Non-pigmented ciliary epithelial cell (primary cell): ENCODE measurements at places on chromosomes 3 and 15.
A peak's percentile ranks its signal among the peaks of the same experiment; 100 is the strongest.

DNA sequence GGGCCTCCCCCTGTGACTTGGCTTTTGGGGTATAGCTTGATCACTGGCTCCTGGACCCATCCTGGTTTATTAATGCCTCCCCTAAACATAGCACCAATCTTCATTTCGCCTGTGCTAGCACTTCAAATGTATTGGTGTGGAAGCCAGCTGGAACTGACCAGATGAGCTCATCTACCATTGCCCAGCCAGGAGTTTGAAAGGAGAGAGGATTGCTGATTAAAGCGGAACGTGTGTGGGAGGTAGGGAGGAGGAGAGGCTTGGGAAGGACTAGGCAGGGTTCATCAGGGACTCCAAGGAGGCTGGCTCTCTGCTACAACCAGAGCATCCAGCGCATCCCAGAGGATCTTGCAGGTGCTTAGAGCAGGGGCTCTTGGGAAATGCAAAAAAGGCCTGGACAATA is 34.4 kb upstream of the TLE3 start:
- DNase-seq: peak; percentile 48

- peak; percentile 87 for DNase-seq
Measured at GRCh38 chr15:67146875-67147381, 81.5 kb downstream of the SMAD3 start.

DNA sequence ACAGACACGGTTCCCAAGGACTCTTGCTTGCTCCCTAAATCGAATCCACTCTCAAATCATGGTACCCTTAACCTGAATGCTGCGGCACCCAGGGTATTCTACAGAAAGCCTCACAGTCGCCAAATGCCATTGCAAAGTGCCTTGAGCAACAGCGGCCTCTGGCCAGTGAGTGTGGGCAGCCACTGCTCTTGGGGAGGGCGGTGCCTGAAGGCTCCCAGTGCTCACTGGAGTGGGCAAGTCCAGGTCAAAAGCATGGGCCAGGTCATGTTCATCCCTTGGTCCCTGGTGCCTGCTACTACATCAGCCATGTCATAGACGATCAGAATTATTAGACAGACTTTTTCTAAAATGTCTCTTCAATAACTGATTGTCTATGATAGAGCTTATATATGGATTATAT is 82.5 kb downstream of the ADAMTS17 start:
- no peak for DNase-seq

GRCh38 chr15:48896869-48897814 is 19.2 kb downstream of the EID1 start:
- DNase-seq: no peak

- no peak for DNase-seq
Measured at GRCh38 chr3:134312072-134312872, 61.6 kb upstream of the RYK start.

GRCh38 chr15:99016680-99017321 is 9.2 kb upstream of the PGPEP1L start:
- no peak for DNase-seq

DNA sequence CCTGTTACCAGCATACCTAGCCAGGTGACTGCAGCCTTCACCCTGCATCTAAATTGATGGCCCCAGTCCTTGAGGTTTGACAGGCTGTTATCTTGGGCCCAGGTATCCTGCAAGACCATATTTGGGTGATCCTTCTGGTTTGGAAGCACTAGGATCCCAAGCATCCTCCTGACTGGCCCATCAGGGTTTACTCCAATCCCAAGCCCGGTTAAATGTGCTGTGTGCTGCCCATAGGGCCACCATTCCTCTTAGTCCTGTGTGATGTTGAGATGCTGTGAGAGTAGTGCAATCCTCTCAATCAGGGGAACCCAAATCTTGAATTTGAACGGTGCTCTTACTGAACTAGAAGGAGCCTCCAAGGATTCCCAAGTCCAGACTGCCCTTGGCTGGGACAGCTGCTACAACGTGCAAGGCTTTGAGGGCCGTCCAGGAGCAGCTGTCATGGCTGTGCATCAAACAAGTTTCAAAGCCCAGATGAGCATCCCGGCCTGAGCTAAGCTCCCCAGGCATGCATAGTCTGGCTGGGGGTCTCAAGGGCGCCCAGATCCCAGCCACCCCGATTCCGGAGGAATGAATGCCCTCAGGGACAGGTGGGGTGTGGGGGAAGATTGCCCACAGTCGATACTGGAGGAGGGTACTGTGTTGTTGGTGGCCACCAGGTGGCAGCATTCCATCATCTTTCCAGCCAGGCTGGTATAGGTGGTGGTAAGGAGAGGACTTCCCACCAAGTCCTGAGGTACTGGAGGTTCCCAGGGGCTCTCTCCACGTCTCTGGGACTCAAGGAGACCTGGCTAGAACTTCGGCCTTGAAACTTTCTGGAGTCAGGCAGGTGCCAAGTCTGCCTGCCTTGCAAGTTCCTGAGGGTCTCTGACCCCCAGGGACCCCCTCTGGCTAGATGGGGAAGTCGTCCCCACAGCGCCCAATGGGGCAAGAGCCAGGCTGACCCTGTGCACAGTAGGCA is 32.6 kb downstream of the RBM5 start:
- DNase-seq: peak; percentile 42

DNA sequence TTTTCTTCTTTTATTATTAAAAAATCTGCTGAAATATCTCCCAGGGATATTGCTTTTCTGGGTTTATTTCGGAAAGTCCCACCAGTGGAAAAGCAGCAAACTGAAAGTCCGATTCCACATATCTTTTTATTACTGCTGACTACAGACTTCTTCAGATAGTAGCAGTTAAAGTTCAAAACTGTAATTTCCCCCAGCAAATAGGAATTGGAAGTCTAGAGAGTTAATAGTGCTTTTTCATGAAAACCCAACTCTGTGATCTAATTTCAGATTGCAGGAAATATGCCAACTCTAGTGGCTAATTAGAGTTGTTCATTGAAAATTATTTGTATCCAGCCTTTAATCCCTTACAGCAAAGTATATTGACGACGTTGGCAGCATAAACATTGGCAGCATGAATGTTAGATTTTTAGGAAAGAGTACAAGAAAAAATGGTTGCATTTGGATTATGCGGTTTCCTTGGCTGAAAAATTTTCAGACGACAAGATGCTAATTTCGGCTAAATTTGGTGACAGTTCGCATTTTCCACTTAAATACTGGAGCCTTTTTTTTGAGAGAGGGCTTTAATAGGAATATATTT is 472.9 kb upstream of the CBLB start:
- no peak for DNase-seq

DNA sequence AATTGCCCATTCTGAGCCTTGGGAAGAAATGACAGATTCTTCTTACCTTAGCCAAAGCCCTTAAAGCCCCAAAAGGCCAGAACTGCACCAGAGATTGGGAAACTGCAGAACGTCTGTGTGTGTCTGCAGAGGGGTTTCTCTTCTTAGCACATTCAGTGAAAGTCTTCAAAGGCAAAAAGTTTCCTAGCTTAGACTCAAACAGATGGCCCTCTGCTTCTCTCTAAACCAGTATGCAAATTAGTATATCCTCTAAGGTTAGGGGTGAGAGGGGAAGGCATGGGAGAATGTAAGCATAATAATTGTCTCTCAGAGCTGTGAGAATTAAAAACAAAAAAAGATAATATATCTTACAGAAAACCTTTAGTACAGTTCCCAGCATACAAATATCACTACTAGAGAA is 334.0 kb upstream of the MCTP2 start:
- DNase-seq: no peak

DNA sequence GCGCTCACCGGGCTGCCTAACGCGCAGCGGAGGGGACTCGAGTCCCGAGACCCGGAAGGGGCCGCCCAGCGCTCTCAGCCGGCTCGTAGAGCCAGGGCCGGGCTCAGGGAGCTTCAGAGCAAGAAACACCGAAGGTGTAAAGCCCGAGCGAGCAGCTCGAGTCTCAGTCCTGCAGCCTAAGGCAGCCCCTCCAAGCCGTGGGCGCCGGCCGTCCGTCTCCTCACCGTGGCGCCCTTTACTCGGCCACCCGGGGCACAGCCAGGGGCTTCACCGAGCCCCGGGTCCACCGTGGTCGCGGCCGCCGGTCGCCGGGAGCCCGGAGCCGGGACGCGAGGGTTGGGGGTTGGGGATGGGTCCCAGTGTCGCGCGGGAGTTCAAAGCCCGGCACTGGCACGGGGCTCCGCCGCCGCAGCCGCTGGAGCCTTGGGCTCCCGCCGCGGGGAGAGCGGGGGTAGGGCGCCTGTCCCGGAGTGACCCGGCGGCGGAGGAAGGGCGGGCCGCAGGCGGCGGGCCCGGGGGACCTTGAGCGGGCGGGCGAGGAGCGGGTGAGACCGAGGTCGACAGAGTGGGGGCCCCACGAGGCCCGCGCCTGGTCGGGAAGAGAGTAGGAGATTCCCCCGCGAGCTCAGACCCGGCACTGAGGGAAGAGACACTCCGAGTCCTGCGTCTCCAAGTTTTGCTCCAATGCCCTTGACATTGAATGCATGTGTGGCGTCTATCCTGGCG is 26.9 kb upstream of the THRB start:
- no peak for DNase-seq

- peak; percentile 45 for DNase-seq
Measured at GRCh38 chr3:186783058-186783730, at the start of gene EIF4A2. Gene EIF4A2, plus strand, starts transcription at chr3:186783577. Its CDS starts 34 bp downstream, at chr3:186783611.

DNA sequence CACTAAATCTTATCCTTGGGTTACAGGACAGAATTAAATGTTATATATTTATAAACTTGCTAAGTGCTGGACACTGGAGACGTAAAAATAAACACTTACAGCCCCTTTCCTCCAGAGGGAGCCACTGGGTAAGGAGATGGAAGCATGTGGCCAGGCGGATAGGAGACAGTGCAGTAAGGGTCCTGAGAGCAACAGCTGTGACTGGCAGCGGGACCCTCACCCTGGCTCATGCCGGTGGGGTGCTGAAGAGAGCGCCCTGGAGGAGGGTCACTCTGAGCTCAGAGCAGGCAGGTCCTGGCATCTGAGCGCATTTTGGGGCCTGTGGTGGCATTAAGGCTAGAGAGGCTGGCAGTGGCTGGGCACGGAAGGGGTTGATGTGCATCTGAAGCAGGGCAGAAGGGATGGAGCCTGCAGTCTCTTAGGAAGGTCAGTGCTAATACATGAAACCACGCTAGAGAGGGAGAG is 16.0 kb downstream of the SEC61A1 start:
- DNase-seq: no peak

DNA sequence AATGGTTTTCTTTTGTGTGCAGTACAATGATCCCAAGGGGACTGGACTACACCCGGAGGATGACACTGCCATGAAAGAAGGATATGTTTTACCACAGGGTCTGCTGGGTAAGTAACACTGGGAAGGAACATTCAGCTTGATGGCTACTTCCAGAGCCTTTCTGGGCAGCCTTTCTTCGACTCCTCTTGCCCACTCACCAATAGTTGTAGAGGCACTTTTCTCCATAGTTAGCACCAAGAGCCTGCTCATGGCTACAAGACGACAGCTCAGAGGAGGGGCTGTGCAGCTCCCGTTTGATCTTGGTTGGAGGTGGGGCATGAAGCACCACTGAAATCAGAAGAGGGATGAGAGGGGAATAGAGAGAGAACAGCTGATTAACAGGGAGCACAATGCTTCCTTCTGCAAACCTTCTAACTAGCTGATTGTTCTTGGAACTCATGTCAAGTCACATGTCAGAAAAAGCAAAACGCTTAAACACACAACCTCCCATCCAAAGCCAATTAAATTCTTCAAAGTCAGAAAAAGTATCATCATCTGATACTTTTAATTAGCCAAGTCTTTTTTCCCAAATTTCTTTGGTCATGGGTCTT is 27.9 kb downstream of the ETV5 start:
- DNase-seq: no peak

DNA sequence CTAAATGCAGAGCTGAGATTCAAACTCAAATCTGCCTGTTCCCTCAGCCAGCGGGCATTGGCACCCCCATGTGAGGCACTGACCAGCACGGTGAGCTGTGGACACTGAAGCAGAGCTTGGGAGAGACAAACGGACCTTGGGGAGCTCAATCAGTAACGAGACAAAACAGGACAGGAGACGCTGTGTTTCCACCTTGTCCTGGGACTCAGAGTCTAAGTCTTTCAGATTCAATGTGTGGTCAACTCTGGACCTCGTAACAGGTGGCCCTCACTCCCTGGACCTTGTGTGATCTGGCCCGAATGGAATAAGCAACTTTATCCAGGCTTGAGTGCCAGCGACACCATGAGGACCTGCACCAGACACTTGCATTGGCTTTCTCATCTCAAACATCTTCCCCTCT is 232.5 kb downstream of the UACA start:
- DNase-seq: no peak

DNA sequence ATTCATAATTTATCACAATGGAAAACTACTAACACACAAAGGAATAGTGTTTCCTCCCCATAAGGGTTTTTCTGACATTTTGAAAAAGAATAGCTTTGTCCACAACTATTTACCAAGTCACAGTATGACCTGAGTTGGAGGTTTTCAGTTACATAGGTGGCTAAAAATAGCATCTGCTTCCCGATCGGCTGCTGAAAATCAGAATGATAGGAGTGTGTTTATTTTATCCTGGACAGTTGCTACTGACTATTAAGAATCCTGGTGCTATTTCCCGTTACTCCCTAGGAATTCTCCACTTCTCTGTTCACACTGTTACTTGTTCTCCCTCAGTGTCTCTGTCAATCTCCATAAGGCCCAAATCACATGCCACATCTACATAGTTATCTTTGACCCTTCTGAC is 353.9 kb upstream of the RARB start:
- DNase-seq: no peak

DNA sequence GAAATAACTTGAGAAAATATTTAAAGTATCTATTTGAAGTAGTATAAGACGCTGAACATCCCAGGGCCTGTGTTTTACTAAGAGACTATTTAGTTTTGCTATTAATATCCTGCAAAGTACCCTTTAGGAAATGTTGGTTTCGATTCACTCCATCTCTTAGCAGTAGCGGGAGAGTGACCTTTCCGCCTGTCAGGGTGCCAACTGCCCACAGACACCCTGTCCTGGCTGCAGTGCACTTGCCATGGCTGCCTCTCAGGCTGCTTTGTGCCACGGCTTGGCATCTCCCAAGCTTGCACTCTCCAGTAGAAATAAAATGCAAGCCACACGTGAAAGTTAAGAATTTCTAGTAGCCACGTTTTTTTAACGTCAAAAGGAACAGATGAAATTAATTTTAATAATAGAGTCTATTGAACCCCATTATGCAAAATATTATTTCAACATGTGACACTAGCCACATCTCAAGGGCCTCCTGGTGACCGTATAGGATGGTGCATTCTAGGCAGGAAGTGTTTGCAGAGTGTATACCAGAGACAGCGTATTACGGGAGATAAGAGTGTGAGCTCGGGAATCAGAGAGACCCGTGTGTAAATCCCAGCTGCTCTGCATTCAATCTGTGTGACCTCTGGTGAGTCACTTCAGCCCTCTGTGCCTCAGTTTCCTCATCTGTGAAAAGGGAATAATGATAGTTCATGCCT is 19.8 kb downstream of the ADAMTS9 start:
- DNase-seq: no peak

- DNase-seq: no peak
Measured at GRCh38 chr3:161555320-161555719, 58.7 kb downstream of the OTOL1 start.

- no peak for DNase-seq
Measured at GRCh38 chr3:58496206-58496857, 4.4 kb downstream of the KCTD6 start.

DNA sequence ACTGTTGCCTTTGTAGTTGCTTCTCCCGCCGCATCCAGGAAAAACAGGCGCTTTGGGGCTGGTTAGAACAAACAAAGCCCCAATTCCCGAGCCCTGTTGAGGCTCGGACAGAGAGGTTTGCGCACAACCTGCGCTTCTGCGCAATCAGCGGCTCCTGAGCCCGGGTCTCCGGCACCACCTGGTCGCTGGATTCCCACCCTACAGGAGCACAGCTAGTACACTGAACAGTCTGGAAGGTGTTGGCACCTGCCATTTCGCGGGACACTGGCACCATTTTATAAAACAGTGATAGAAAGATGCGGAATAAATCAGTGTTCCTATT is 13.8 kb downstream of the ZIC4 start:
- DNase-seq: no peak
